ENCODE measurements at places on chromosomes 5 and 9.

- H3K27me3 ChIP-seq: no peaks in the 10 kb centered on the region
- no peaks in the 10 kb centered on the region for H3K4me1 ChIP-seq
- no peak overlapping the region for H3K27ac ChIP-seq
- H3K4me3 ChIP-seq: no peak overlapping the region
- no peak for DNase-seq
Observed at GRCh38 chr5:169797577-169797976, 160.5 kb downstream of the DOCK2 start.

- no peaks in the 10 kb centered on the region for H3K27me3 ChIP-seq
- no peak overlapping the region for H3K4me3 ChIP-seq
- H3K36me3 ChIP-seq: no peaks in the 10 kb centered on the region
- peaks cover 10% of the 10 kb centered on the region for H3K4me1 ChIP-seq
Observed at GRCh38 chr9:34430843-34431437, 27.4 kb downstream of the FAM219A start.

GRCh38 chr5:113846941-113847340 is 333.4 kb downstream of the YTHDC2 start:
- no peak overlapping the region for H3K4me3 ChIP-seq
- DNase-seq: no peak
- H3K4me1 ChIP-seq: no peaks in the 10 kb centered on the region
- H3K36me3 ChIP-seq: no peaks in the 10 kb centered on the region
- H3K27ac ChIP-seq: no peak overlapping the region
- no peaks in the 10 kb centered on the region for H3K27me3 ChIP-seq

DNA sequence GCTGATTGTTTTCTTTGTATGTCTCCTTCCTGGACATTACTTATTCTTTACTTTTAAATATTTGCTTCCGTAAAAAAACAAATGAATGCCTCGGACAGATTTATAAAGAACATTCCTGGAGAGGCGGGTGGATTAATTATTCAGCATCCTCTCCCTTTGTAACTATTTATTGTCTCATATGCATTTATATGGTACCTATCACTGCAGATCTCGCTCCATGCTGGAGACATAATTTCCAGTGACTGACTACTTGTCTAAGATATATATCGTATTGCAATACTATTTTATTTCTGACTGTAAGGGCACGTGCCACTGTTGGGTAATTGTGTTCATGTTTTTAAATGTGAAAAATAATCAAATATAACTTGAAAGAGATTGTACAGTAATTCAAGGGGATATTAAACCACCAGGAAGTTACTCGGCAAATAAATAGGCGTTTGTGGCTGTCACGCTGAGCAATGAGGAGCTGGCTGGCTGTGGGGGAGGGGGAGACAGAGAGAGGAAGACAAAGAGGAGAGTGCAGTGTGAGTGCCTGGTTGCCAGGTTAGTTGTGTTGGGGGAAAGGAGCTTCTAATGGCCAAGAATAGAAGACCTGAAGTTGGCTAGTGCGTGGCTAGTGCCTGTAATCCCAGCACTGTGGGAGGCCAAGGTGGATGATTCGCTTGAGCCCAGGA is 131.8 kb upstream of the GABRP start:
- no peaks in the 10 kb centered on the region for H3K27me3 ChIP-seq
- H3K36me3 ChIP-seq: no peaks in the 10 kb centered on the region
- H3K27ac ChIP-seq: no peak overlapping the region
- H3K4me3 ChIP-seq: no peak overlapping the region
- no peaks in the 10 kb centered on the region for H3K4me1 ChIP-seq
- DNase-seq: no peak

GRCh38 chr9:75531588-75531987 is 358.9 kb upstream of the PCSK5 start:
- no peak overlapping the region for H3K27ac ChIP-seq
- no peak overlapping the region for H3K4me3 ChIP-seq
- DNase-seq: peak; percentile 68
- no peaks in the 10 kb centered on the region for H3K27me3 ChIP-seq

- H3K4me3 ChIP-seq: peak overlapping the region; percentile 90
- H3K4me1 ChIP-seq: peaks cover 19% of the 10 kb centered on the region
- no peaks in the 10 kb centered on the region for H3K27me3 ChIP-seq
- peak overlapping the region; percentile 79 for H3K27ac ChIP-seq
Observed at GRCh38 chr5:172187118-172188032, 649 bp downstream of the STK10 start.

DNA sequence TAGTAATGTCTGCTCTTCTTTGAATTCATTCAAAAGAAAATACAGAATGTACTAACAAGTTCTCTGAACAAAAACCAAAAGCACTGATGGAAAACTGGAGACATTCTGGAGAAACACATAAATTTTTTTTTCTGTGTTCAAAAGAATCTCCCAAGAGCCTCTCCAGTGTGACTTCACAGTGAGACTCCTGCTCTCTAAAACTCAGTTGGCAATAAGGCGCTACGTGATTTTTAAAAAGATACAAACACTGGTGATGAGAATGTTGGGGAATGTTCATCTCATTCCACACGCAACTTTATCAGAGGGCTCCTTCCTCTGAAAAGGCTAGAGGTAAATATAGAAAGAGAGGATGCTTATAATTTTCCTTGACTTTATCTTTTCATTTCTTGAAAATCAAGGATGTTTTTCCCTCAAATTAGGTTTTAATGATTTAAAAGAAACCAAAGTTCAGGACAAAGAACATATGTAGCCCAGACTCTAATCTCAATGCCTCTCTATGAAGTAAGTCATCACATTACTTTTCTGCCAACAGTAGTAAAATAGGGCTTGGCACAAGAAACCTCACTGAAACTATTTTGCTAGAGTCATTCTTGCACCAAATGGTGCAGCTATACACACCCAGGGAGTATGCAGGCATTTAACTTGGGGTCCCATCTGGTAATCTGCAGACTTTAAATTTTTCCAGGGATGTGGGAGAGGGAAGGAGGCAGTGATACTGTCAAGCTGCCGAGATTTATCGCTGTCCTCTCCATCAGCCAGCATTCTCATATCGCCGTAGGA is 12.9 kb upstream of the AOPEP start:
- no peak for DNase-seq
- no peak overlapping the region for H3K4me3 ChIP-seq
- H3K36me3 ChIP-seq: no peaks in the 10 kb centered on the region

DNA sequence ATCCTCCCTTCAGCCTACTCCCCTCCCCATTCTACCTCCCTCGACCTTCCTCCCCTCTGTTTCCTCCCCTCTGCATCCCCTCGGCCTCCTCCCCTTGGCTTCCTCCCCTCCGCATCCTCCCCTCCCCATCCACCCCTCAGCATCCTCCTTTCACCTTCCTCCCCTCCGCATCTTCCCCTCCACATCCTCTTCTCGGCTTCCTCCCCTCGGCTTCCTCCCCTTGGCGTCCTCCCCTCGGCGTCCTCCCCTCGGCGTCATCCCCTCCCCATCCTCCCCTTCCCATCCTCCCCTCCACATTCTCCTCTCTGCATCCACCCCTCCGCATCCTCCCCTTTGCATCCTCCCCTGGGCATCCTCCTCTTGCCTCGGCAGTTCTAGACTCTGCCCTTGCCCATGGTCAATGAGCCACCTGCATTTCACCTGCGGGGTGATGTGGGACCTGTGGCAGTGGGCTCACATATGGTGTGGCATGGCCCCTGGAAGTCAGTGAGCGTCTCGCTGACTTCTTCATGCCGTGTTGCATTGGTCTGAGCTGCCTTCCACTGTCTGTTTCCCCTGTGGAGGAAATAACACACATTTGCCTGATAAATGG is 113.0 kb downstream of the WNK2 start:
- no peaks in the 10 kb centered on the region for H3K36me3 ChIP-seq
- H3K27ac ChIP-seq: no peak overlapping the region

- peaks cover 6% of the 10 kb centered on the region for H3K4me1 ChIP-seq
- H3K27ac ChIP-seq: no peak overlapping the region
- peak; percentile 21 for DNase-seq
- no peaks in the 10 kb centered on the region for H3K36me3 ChIP-seq
- no peak overlapping the region for H3K4me3 ChIP-seq
Observed at GRCh38 chr9:13716601-13717321, 437.3 kb upstream of the MPDZ start.

DNA sequence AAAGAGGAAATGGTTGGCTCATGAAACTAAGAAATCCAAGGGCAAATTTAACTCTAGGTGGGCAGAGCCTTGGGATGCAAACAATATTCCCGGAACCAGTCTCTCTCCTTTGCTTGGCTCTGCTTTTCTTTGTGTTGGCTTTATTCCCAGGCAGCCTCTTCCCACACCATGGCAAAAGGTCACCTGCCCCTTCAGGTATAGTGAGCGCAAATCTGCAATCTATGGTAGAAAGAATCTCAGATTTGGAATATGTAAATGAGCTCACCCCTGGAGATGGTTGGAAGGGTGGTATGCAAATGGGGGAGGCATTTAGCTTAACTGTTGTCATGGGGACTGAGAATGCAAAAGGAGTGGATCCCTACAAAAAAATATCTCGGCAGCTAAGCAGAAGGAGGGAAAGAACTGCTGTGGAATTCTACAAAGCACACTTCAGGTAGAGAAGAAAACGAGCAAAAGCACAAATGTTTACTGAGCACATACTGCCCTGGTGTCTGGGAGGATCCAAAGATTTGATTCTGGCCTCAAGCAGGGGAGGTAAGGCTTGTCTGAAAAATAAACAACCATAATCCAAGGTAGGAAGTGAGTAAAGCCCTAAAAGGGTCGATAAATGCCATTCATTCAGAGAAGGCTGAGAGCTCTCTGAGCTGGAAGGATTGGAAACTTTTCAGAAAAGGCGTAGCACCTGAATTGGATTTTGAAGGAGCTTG is 139.7 kb downstream of the TLE1 start:
- no peak overlapping the region for H3K4me3 ChIP-seq
- no peak for DNase-seq
- H3K27me3 ChIP-seq: no peaks in the 10 kb centered on the region
- no peaks in the 10 kb centered on the region for H3K36me3 ChIP-seq

DNA sequence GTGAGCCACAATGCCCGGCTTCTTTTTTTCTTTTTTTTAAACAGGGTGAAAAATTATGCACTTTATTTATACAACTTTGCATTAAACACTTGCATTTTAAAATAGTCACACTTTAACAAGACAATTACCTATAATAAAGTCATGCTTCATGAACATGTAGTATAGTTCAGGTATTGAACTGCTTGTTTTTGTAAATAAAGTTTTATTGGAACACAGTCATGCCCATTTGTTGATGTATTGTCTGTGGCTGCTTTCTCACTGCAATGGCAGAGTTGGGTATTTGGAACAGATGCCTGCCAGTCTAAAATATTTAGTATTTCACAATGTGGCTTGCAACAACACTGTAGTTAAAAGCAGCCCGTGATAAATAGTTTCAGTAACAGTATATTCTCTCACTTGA is 32.8 kb upstream of the CCL21 start:
- no peak overlapping the region for H3K27ac ChIP-seq
- H3K27me3 ChIP-seq: no peaks in the 10 kb centered on the region
- no peaks in the 10 kb centered on the region for H3K36me3 ChIP-seq
- no peaks in the 10 kb centered on the region for H3K4me1 ChIP-seq
- DNase-seq: no peak
- no peak overlapping the region for H3K4me3 ChIP-seq

DNA sequence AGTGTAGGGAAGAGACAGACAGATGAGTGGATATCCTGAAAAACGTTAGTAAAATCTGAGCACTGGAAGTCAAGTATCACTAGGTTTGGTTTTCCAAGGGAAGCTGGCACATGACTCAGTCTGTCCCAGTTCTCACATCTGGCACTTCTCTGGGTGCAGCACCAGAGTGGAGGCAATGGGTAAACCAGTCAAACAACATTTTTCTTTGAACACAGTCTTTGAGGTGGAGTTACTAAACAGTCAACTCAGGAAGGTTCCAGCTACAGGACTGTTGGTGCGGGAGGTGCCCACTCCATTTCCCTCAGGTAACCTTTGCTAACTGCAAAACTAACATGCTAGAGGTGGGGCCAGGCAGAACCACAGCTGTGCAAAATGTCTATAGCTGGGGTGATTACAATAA is 301.4 kb upstream of the RFX3 start:
- no peak overlapping the region for H3K27ac ChIP-seq
- H3K4me3 ChIP-seq: no peak overlapping the region
- H3K4me1 ChIP-seq: no peaks in the 10 kb centered on the region
- H3K27me3 ChIP-seq: no peaks in the 10 kb centered on the region

DNA sequence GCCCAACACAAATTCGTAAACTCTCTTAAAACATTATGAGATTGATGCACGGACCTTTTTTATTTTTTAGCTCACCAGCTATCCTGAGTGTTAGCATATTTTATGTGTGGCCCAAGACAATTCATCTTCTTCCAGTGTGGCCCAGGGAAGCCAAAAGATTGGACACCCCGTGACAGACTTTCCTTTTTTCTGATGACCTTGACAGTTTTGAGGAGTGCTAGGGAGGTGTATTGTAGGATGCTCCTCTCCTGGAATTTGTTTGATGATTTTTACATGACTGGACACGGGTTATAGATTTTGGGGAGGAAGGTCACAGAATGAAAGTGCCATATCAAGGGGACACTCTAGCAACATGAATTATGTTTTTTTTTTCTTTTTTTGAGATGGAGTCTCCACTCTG is 69.3 kb upstream of the FANCC start:
- no peak for DNase-seq
- no peaks in the 10 kb centered on the region for H3K27me3 ChIP-seq
- no peak overlapping the region for H3K4me3 ChIP-seq
- H3K36me3 ChIP-seq: no peaks in the 10 kb centered on the region
- no peak overlapping the region for H3K27ac ChIP-seq
- no peaks in the 10 kb centered on the region for H3K4me1 ChIP-seq

Data from testis (tissue), 5 donors.